ENCODE measurements at places on chromosomes 7 and 10. TPM values are rescaled to one million over a fixed set of nuclear protein-coding genes. Genes with fewer than 3 reads are reported as not detected.
A peak's percentile ranks its signal among the peaks of the same experiment; 100 is the strongest.

CPA2 gene
- not detected for total RNA-seq

- no peak for DNase-seq
Observed at GRCh38 chr10:58209669-58210068, 58.0 kb downstream of the IPMK start.

DNA sequence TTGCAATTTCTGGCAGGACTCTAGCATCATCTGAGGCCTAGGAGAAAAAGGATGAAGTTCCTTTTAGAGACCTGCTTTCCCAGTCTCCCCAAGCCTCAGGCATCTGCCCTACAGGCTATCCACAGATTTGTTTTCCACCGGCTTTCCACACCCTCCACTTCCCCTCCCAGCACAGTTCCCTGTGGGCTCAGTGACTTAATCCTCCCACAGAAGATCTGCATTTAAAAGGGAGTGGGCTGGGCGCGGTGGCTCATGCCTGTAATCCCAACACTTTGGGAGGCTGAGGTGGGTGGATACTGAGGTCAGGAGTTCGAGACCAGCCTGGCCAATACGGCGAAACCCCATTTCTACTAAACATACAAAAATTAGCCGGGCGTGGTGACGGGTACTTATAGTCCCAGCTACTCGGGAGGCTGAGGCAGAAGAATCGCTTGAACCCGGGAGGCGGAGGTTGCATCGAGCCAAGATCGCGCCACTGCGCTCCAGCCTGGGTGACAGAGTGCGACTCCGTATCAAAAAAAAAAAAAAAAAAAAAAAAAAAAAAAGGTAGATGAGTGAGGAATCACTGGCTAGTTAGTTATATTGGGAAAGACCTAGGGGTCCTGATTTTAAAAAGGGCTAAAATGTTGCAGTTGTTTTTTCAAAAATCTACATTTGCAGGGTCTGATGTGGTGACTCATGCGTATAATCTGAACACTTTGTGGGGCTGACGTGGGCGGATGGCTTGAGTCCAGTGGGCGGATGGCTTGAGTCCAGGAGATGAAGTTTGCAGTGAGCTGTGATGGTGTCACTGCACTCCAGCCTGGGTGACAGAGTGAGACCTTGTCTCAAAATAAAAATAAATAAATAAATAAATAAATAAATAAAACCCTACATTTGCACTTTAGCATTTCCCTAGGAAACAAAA, 119.5 kb downstream of the BAMBI start:
- DNase-seq = no peak

ACSM6 gene
- not detected for total RNA-seq

DNA sequence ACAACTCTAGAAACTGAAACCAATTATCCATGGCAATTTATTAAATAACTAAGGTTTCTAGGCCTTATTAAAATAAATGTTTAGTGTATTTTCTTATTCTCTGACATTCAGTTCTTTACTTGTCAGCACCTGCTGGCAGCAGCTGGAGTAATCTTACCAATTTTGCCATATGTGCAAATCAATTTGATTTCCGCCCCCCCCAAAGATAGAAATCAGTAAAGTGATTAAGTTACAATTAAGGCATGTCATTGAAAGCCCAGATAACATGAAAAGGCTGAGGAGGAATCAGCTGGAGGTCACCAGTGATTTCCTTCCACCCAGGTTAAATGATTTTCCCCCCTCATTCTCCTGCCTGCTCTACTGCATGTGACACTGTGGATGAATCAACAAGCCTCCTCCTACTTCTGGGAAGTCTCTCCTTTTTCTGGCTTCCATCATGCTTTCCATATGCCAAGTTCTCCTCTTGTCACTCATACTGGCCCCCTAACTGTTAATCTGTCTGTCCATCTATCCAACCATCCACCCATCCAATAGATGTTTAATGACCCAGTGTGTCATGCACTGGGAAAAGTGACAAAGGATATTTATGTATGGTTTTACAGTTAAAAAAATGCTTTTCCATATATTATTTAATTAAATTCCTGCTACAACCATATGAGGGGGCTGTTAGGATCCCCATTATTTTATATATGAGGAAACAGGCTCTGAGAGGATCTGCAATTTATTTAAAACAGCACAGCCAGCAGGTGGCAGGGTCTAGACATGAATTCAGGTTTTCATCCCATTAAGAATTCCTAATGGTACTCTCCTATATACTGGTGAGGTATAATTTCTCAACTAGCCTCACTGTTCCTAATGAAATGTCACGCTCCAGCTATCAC, 116.5 kb downstream of the ATXN7L1 start:
- peak; percentile 91 for DNase-seq

GRCh38 chr10:13536674-13537366, 8.0 kb upstream of the BEND7 start:
- peak; percentile 52 for DNase-seq

DNA sequence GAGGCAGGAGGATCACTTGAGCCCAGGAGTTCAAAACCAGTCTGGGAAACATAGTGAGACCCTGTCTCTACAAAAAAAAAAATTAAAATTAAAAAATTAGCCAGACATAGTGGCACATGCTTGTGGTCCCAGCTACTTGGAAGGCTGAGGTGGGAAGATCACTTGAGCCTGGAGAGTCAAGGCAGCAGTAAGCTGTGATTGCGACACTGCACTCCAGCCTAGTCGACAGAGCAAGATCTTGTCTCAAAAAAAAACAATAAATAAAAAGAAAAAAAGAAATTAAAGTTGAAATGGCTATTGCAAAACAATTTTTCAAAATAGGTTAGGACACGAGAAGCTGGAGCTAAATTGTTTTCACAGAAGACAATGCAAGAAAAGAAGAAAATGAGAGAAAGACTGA, 379.0 kb upstream of the RNF32 start:
- DNase-seq = no peak

GRCh38 chr10:80443531-80443974, 10.6 kb upstream of the TSPAN14 start:
- peak; percentile 53 for DNase-seq

GRCh38 chr10:70066190-70066589, 13.5 kb downstream of the MACROH2A2 start:
- DNase-seq = no peak

DNA sequence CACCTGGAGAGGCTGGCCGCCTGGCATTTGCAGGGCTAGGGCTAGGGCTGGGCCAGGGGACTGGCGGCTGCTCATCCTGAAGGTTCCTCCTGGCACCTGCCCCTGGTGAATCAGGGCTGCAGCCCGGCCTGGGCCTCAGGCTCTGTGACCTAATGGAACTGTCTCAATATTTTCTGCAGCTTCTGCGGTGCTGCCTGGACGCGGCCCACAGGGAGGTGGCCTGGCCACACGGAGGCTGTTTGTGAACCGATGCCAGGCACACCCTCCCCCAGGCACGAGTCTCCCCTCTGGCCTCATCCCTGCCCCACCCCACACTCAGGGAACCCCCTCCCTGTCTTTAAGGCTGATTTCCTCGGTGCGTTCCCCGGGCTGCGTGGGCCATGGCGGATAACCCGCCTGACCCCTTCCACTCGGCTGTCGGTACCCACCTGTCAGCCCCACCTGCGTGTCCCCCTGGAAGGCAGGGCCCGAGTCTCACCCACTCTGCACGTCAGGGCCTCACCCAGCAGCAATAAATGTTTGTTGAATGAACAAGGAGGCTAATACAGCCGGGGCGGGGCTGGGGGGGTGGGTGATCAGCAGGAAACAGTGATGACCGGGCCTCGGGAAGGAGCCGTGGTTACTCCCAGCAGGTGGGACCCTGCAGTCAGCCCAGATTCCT, 54.5 kb upstream of the DNAJB6 start:
- DNase-seq = no peak

TRIM73 gene
- total RNA-seq = 2.5 TPM

- DNase-seq = peak; percentile 83
Observed at GRCh38 chr7:155490697-155491628, 33.0 kb downstream of the EN2 start.

CAMK1D gene
- total RNA-seq = 0.15 TPM

Measured in HT-29 (cell line).